ENCODE measurements at places on chromosomes 13 and 19.

GRCh38 chr13:108346376-108346775 is 76.9 kb downstream of the TNFSF13B start:
- DNase-seq: peak; percentile 44

- DNase-seq: no peak
Measured at GRCh38 chr13:105541565-105541964, 993.9 kb downstream of the EFNB2 start.

DNA sequence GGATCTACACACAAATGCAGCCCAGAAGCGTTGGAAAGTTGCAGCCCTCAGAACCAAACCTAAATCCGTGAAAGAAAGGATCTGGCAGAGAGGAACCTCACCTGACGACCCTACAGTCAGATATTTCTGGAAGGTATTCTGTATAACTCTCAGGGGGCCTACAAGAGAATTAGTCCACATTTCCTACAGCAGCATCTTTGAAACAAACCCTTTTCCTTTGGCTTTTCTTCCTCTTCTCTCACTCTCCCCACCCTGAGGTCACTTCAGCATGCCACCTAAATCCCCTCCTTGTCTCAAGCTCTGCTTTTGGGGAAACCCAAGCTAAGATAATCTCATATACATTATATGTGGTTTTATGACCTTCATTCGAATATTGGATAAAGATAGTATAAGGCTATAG is 719.0 kb upstream of the MIR17HG start:
- no peak for DNase-seq

GRCh38 chr19:31331536-31331935 is 17.7 kb downstream of the TSHZ3 start:
- no peak for DNase-seq

GRCh38 chr19:18601875-18602274 is 4.7 kb downstream of the CRLF1 start:
- no peak for DNase-seq

GRCh38 chr19:31089681-31090080 is 259.6 kb downstream of the TSHZ3 start:
- no peak for DNase-seq

DNA sequence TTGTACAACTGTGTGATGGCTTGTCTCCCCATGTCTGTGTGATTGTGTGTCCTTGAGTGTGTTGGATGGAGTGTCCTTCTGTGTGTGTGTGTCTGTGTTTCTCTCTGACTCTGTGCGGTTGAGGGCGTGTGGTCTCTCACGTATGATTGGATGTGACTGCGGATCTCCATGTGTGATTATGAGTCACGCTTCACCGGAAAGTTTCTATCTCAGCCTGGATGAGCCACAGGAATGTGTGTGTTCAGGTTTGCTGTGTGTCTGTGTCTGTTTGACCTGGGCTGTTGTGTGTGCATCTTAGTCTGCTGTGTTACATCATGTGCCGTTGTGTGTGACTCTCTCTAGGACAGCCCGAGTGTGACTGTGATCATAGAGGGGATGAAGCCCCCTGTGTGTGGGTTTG is 15.5 kb upstream of the ZNF835 start:
- no peak for DNase-seq

DNA sequence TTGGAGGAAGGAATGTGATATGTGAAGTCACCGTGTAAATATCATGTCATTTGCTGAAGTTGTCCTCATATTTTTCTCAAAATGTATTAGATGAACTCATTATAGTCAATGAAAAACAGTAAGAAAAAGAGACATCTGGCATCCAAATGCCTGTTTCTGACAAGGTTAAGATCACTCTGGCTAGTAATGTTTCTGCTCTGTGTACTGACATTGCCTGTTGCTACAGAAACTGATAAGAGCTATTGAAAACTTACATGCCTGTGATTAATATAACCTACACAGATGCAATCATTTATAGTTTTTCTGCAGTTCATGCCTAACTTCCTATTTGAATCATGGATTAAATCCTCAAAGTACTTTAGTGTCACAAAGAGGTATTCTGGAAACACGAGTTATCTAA is 249.8 kb downstream of the NBEA start:
- no peak for DNase-seq

DNA sequence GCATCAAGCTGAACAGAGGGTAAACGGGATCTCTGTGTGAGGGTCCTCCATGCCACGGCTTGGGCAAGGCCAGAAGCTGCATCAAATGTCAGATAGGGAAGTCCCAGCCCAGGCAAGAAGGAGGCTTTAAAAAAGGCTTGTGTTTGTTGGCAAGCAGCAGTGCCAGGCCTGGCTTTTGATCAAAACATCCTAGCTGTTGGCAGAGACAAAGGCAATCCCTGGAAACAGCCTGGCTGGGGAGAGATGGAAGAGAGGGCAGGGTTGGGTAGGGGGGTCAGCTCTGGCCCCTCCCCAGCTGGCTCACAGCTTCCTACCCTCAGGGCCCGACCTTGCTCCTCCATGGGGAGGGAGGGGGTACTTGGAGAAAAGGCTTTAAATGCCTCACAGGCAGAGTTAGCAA is 61.8 kb upstream of the KCTD15 start:
- DNase-seq: no peak

DNA sequence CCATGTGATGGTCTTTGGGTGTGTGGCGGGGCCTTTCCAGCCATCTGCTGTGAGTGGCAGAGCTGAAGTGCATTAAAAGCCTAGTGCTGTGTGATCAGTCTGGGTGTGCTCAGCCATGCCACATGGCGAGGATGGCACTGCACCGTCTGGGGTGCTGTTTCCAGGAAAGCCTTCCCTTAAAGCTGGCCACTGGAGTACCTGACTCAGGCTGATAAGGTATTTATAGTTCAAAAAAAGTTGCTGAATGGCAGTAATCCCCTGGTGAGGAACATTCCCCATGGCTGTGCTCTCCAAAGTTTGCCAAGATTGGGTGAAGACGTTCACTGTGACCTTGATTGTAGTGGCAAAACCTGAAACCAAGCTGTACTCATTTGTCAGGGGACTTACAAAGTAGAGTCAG is 6.0 kb downstream of the GPI start:
- DNase-seq: no peak

DNA sequence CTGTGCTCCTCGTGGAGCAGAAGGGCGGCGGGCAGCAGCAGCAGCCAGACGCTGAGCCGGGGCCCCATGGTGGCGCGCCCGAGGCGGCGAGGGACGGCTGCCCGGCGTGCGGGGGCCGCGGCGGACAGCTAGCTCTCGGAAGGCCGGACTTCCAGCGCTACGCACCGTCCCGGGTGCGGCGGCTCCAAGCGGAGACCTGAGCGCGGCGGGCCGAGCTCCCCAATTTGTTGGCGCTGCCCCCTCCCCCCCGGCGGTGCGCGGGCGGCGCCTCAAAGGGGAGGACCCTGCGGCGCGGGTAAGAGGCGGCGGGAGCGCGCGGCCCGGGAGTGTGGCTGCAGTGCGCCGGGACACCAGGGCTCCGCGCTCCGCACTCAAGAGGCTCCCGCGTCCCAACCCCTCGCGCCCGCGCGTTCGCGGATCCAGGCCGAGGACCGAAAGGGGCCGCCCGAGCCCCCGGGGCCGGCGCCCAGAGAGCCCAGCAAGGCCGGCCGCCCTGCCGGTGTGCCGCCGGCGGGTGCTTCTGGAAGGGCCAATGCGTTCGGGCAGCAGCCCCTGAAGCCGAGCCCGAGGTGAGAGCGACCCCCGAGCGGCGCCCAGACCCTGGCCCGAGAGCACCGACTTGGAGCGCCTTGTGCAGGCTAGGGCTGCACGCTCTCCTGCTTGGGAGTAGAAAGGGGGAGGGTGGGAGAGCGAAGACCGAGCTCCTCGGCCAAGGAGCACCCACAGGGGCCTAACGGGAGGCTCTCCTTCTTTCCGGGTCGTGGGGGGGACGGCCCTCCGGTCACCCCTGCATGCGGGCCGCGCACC is at the start of the genes COL4A1 and COL4A2:
COL4A1 (minus strand) TSS at position 198 of the 807 bp plus-strand sequence; CDS start at position 68, 130 bp downstream.
COL4A2 (plus strand) TSS at position 325 of the 807 bp plus-strand sequence. CDS start 620 bp downstream, outside the sequence.
- DNase-seq: peak; percentile 83

DNA sequence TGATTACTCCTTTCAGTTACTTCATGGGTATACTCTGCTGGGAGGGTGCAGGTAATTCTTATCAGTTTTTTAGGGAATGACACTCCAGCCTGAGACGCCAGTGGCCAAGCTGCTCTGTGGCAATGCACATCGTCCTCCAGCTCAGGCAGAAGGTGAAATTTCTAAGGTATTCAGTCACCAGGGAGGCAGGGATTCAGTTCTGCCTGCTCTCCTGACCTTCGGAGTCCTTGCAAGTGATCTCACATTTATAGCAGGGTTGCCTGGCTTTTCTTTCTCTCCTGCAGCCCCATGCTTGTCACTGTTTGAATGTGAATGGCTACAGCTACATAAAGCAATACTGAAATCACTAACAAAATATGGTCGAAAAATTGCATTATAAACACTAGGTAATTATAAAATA is 1447.5 kb downstream of the EFNB2 start:
- peak; percentile 9 for DNase-seq

DNA sequence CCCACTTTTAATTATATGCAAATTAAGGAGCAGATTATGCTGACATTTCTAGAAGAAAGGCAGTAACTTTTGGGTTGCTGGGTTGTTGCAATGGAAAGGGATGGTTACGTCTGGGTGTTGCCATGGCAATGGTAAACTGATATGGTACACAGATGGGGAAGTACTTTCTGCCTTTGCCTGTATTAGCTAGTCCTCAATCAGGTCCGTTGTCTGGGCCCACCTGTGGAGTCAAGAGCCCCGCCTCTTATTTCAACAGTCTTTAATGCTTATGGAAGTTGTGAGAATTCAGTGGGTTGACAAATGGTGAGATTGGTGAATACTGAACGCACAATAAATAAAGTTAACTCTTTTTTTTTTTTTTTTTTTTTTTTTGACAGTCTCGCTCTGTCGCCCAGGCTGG is 30.6 kb upstream of the DPP9 start:
- no peak for DNase-seq

GRCh38 chr13:114059946-114060860 is 72.2 kb downstream of the RASA3 start:
- no peak for DNase-seq

DNA sequence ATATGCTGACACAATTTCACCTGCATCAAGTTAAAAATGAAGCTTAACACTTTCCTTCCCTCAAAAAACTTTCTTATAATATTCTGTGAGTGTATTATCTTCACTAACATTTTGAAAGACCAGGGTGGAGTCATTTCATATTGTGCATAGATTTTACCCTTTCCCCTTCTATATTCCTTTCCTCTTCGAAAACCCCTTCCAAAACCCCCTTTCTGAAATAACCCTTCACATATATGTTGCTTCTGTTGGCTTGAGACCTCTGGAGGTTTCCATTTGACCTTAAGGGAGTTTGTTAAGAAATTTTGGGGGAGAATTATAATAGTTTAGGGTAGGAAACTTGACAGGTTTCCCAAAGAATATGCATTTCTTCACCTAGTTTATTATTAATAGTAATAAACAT is 489.6 kb upstream of the MIR17HG start:
- DNase-seq: no peak

DNA sequence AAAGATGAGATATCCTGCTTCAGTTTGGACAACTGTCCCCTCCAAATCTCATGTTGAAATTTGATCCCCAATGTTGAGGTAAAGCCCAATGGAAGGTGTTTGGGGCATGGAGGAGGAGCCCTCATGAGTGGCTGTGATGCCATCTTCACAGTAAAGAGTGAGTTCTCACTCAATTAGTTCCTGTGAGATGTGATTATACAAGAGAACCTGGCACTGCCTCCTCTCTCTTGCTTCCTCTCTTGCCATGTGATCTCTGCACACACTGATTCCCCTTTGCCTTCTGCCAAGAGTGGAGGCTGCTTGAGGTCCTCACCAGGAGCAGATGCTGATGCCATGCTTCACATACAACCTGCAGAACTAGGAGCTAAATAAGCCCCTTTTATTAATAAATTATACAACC is 86.9 kb downstream of the HSPH1 start:
- no peak for DNase-seq

DNA sequence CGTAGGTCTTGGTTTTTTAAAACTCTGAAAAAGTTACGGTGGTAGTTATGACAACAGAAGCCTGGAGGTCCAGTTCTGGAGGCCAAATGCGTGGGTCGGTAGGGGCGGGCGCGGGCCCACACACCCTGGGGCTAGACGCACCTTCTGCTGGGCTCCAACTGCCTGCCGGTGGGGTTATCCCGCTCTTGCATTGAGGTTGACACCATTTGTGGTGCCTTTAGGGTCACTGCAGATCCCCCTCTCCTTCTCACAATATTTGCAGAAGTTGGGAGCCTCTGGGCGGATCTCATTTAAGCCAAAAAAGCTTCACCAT is 81.6 kb downstream of the CHST8 start:
- DNase-seq: no peak

DNA sequence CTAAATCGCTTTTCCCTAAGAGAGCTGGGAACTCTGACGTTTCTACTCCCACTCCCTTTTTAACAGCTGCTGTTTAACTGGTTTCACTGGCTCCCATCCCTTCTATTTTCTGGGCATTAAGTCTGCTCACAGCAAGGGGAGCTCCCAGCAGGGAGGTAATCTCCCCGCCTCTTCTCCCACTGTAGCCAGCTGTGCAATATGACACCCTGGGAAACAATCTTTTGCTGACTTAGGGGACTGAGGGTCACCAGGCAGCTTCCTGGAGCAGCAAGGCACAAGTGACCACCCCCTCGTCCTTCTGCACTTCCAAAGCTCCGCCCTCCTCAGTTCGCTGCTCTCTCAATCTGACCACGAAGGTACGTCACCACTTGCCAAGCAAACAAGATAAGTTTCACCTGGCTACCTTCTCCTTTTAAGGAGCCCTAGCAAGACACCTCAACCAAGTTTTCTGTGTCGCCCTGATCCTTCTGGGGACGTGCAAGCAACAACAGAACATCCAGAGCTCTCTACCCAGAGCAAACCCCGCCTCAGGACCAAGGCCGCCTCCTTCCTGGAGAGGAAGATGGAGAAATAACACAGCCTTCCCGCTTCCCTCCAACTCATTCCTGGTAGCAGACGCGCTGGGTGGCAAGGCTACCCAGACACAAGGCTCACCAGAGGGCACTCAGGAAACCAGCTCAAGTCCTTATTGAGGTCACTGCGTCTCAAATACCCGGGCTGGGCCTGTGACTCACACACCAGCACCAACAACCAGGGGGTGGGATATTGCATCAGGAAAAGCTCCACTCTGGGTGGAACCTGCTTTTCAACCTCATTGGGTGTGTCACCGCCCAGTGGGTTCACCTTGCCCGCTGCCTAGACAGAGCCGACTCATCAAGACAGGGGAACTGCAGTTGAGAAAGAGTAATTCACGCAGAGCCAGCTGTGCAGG is 92.4 kb downstream of the STK24 start:
- DNase-seq: peak; percentile 91

- peak; percentile 89 for DNase-seq
Measured at GRCh38 chr13:113724780-113725315, 34.2 kb upstream of the TMEM255B start.

- DNase-seq: no peak
Measured at GRCh38 chr13:99280166-99280565, 22.0 kb upstream of the GPR18 start.
